ENCODE measurements at places on chromosomes 6 and 20.
A peak's percentile ranks its signal among the peaks of the same experiment; 100 is the strongest.

DNA sequence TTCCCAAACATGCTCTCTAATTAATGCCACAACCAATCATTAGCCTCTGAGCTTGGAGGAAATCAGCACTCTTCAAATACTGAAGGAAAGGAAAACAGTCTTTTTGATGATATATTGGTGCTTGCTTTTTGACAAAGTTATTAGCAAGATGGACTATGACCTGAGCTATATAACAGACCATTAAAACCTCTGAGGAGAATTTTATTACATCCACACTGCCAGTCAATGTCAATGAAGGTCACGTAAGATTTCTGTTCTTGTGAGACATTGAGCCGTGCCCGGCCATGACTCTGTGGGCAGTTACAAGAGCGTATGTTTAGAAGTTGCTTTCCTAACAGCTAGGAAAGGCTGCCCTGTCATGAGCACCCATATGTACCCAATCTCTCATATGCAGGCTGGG lies 659.0 kb downstream of the UTRN start:
- no peak for DNase-seq

- DNase-seq: no peak
Measured at GRCh38 chr20:14937021-14937420, 599.6 kb upstream of the FLRT3 start.

DNA sequence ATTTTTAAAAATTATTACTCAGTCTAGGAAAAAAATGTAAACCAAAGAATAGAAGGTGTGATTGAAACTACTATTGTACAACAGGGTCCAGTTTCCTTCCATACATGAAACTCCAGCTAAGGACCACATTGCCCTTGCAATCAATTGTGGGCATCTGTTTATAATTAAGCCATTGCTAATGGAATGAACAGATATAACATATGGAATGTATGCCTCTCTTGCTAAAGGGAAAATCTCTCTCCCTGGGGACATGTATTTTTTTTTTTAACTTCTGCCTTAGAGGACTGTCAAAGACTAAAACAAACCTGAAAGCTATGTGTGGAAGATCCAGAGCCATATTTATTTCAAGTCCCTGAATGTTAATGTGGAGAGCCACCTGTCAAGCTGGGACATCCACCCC lies 336.8 kb upstream of the MANEA start:
- DNase-seq: no peak

DNA sequence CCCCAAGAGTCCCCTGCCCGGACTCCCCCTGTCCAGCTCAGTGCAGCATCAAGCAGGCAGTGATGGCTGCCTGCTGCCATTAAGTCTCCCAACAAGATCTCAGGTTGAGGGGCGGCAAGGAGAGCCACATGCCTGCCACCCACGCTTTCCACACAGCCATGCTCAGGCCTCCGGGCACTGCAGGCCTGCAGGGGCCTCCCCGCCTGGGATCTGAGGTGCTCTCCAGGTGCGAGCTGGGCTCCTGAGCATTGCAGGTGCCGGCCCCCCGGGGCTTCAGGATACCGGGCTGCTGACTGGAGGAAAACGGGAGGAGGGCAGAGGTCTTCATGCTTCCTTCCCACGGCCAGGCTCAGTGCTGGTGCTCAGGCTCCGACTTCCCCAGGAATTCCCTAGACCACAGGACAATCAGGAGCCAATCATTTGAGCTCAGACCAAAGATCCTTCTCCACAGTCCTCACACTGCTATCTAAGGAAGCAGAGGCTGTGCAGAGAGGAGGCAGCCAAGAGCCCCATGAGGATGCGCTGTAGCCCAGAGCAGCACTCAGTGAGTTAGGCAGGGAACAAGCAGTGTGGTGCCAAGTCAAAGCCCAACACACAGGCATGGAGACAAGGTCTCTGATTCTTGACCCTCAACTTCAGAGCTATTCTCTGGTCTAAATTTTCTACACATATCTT lies 52.7 kb downstream of the PYGB start:
- DNase-seq: peak; percentile 23

DNA sequence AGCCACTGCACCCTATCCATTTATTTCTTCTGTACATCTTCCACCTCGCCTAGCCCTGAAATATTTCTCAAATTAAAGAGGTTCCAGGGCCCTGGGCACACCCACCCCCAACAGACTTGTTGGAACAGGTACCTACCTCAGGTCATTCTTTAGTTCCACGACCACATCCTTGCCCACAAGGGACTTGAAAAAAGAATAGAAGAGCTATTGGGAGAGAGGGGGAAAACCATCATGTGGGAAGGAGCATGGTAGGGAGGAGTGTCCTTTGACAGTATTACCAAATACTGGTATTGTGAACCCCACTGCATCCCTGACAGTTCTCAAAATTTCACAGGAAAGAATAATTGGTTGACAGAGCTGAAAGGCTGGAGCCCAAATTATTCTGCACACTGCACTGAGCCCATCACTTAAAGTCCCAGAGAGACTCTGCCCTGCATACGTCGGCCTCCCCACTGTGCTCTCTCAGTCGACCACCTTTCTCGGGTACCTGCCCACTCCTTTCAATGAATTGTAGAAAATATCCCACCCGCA lies 762 bp downstream of the LSM2 start:
- no peak for DNase-seq

GRCh38 chr6:70310063-70310694 lies 7.3 kb upstream of the COL9A1 start:
- peak; percentile 64 for DNase-seq

- no peak for DNase-seq
Measured at GRCh38 chr20:50721881-50722281, 9.5 kb upstream of the PARD6B start.

DNA sequence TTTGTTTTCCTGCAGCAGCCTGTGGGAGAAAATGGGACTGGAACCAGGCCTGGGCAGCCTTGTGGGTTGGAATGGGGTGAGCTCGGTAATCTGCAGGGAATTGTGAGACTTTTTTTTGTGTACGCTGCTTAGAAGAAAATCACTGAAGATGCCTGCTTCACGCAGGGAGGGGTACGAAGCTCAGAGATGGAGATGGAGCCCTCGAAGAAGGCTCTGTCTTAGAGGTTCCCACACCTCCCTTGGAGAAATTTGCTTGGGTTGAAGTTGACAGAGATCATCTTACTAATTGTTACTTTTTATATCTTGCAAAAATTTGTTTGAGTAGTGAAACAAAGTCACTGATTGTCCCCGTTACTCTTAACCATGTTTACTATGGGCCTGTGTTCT lies 894 bp downstream of the PYGB start:
- no peak for DNase-seq

DNA sequence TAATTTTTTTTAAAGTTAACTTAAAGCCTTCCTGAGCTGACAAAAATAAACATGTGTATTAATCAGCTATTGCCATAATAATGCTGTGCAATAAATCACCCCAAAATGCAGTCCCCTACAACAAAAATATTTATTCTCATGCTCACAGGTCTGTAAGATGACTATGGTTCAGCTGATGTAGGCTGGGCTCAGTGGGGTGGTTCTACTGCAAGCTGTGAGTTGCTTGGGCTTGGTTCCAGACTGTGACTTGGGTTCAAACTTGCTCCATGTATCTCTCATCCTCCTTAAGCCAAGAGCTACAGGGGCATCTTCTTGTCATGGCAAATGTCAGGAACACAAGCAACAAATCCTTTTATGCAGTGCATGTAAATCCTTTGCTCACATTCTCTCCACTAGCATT lies 644.3 kb downstream of the KIF16B start:
- DNase-seq: no peak

- no peak for DNase-seq
Measured at GRCh38 chr20:10347086-10347880, 86.7 kb downstream of the MKKS start.

GRCh38 chr6:139640448-139640847 lies 266.0 kb upstream of the CITED2 start:
- DNase-seq: no peak

DNA sequence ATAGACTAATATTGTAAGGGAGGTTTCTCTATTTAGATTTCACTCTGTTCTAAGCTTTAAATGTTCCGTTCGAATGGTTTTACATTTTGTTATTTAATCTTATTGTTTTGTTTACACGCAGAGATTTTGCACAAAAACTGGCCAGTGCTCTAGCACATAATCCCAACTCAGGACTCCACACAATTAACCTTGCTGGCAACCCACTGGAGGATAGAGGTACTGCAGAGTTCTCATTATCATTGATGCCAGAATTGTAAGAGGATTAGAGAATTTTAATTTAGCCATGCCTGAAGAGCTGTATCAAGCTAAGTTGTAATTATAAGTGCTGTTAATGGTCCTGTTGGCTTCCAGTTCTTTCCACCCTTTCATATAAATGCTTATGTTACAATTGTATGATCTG lies 179.7 kb upstream of the SCGN start:
- DNase-seq: peak; percentile 10

DNA sequence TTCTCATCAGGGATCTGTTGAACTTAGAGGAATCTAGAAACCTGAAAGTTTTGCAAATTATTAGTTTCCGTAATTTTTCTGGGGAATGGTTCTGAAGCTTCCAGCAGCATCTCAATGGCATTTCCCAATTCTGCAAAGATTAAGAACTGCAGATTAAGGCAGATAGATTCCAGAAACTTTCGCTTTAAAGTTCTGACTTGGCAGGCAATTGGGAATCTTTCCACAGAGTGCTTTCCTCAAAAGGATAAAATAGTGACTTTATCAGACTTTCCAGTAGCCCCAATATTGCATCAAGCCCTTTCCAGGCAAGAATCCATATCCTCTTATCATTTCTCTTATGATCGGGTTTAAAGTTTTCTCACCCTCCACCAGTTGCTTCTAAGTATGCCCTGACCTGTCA lies 261.1 kb downstream of the FNDC1 start:
- DNase-seq: no peak

GRCh38 chr6:132456700-132457143 lies 55.4 kb upstream of the MOXD1 start:
- DNase-seq: no peak

DNA sequence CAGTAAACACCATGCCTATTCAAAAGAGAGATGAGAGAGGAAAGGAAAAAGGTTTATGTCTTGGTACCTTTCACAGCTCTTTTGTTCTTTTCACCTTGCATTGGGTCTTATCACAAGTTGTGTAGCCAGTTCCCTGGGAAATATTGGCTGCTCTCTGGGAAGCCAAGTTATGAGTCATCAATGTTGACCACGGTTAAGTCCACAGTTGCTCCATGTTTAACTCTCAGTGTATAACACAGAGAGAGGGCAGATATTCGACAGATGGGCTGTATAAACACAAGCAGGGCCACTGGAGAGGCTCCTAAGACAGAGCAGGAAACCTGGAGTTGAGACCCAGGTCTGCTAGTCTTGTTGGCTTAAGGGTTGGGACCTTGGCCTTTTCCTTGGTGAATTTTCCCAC lies 718.6 kb downstream of the QKI start:
- no peak for DNase-seq

DNA sequence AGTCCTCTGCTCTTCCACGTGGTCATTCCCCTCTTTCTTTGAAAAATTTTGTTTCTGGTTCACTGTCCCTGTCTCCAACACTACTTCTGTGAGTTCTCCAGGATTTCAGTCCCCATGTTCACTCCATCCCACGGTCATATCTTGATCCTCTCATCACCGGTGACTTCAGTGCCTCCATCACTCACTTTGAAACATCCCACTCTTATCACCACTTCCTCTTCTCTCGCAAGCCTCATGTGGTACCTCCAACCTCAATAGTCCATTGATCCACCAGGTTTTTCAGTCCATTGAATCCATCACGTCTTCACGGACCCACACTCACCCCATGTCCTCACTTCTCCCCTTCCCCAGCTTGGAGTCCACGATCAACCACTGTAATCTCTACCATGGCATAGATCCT lies 64.8 kb downstream of the CARMIL1 start:
- DNase-seq: no peak

- no peak for DNase-seq
Measured at GRCh38 chr6:159033160-159034049, 11.4 kb downstream of the TAGAP start.

GRCh38 chr20:4920131-4920530 lies 81.2 kb downstream of the SLC23A2 start:
- no peak for DNase-seq

DNA sequence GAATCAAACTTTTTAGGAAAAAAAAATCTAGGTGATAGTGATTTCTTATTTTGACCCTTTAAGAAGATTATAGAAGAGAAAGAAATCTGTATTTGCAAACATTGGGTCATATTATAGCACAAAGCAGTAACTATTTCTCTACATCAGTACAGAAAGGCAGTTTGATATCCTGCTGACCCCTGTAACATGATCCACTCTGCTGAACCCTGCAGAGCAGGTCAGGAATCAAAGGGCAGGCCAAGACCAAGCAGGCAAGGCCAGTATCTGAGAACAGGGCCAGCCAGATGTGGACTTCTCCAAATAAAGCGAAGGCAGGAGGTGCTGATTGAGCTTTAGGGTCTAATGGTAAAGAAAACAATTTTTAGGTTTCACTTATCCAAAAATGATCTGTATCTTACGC lies 239.4 kb downstream of the PTPRK start:
- DNase-seq: no peak

GRCh38 chr6:167219967-167220512 lies 62.3 kb upstream of the GPR31 start:
- DNase-seq: no peak

DNA sequence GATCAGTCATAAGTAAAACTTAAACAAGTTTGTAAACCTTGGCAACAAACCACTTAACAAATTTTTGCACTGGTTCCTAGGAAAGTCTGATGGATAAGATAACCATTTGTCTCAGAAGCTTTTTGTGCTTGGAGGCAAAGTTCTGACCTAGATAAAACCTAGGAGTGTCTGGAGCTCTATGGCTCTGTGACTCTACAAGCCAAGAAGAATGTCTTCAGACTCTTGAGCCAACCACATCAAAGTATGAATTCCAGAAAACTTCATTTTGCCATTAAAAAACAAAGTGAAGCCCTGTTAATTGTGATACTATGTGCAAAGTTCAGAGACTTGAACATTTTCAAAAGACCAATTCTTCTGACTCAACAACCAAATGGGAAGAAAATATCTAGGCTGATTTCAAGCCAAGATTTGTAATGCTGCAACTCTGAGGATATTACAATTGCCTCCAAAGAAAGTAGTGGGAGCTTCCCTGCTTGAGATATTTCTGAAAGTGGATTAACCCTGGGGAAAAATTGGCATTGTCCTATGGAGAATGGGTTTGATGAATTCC lies 158.1 kb upstream of the FOXQ1 start:
- no peak for DNase-seq

DNA sequence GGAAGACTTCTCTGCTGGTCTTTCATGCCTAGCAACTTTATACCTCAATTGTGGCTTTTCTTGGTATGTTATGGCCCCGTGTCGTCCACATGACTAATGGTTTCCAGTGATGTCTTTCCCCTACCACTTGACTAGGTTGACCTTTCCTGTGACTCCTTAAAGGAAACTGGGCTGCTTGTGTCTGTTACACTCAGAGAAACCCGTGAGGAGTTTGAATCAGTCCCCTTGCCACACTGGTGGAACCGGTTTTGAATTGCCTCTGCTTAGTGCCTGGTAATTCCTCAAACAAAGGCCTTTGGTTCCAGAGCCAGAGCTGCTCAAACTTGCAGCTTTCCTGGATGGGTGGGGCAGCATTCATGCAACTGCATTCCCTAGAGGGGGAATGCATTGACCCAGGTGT lies 21.9 kb downstream of the ECT2L start:
- peak; percentile 86 for DNase-seq

DNA sequence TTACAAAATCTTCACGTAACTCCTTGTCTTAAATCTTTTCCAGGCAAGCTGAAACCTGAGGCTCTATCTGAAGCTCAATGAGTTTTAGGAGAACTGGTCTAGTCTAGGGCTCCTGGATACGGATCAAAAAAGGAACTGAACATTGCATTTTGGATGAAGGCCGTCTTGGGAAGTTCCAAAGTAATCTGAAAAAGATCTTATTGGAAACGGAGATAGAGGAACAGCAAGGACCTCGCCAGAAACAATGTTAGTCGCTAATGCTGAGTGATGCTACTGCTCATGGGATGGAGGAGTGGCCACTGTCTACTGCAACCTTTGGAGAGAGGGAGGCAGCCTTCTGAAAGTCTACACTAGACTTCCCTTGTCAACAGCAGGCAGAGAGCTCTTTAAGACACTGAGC lies 91.4 kb upstream of the ATXN1 start:
- no peak for DNase-seq
